ENCODE measurements at places on chromosomes 5 and 9. TPM values are rescaled to one million over a fixed set of nuclear protein-coding genes. Genes with fewer than 3 reads are reported as not detected.

- H3K27ac ChIP-seq = no peak overlapping the region
- no peaks in the 10 kb centered on the region for H3K27me3 ChIP-seq
- H3K4me1 ChIP-seq = no peaks in the 10 kb centered on the region
- H3K36me3 ChIP-seq = no peaks in the 10 kb centered on the region
- DNase-seq = no peak
Observed at GRCh38 chr9:82526577-82526976, 536.4 kb downstream of the RASEF start.

DNA sequence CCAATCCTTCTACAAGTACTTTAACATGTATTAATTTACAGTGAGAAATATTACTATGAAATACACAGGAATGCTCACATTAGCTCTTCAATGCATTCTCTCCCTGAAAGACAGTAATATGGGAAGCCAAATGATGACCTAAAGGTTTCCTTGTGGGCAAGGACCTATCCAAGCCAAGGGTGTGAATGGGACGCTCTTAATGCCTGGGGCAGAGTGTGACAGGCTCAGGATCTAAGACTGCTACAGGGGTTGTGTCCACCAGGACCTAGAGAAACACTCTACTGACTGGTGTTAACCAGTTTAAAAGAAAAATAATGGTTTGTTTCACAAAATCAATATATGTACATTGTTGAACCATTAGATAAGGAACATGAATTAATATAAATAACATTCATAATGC is 158.7 kb downstream of the FGF1 start:
- no peaks in the 10 kb centered on the region for H3K4me1 ChIP-seq
- H3K27me3 ChIP-seq = peaks cover 2% of the 10 kb centered on the region
- no peak overlapping the region for H3K27ac ChIP-seq
- no peaks in the 10 kb centered on the region for H3K36me3 ChIP-seq
- DNase-seq = no peak
- no peak overlapping the region for H3K4me3 ChIP-seq

The SLC6A19 gene
- total RNA-seq = not detected

The PCDHGA4 gene
- not detected for total RNA-seq

The GDF9 gene
- 0.89 TPM for total RNA-seq

DNA sequence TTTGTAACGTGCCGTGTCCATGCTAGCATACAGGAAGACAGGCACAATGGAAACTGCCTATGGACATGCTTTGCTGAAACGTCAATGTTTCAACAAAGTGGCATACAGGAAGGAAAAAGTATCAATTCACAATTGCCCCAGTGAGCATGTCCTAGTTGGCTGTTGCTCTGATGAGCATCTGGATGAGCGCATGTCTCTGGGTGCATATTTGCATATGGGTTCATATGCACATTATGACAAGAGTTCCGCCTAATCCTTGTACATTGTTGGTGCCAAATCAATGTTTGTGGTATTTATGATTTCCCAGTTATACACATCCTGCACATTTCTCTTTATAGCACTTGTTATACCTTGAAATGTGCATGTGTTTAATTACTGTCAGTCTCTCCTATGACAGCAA is 58.5 kb downstream of the BRINP1 start:
- no peak overlapping the region for H3K4me3 ChIP-seq
- H3K27ac ChIP-seq = no peak overlapping the region
- no peak for DNase-seq
- no peaks in the 10 kb centered on the region for H3K36me3 ChIP-seq
- no peaks in the 10 kb centered on the region for H3K4me1 ChIP-seq

DNA sequence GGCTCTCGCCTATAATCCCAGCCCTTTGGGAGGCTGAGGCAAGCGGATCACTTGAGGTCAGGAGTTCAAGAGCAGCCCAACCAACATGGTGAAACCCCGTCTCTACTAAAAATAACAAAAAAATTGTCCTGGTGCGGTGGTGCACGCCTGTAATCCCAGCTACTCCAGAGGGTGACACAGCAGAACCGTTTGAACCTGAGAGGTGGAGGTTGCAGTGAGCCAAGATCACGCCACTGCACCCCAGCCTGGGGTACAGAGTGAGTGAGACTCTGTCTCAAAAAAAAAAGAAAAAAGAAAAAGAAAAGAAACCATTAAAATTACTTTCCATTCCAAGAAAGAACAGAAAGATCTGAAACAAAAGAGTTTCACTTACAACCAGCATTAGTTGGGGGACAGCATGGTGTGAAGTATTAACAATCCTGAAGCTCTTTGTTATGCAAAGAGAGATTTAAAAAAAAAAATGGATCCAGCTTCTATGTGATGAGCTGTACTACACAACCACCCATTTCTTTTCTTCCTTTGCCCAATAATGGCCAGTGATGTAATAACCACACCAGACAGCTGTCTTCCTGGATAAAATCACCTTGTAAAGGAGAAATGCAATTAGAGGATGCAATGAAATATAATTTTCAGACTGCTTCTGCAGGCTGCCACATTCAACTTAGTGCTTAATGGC is 76.9 kb downstream of the MED27 start:
- no peak overlapping the region for H3K27ac ChIP-seq
- DNase-seq = no peak
- H3K4me3 ChIP-seq = no peak overlapping the region
- H3K36me3 ChIP-seq = peaks cover 5% of the 10 kb centered on the region
- H3K27me3 ChIP-seq = no peaks in the 10 kb centered on the region

The SIT1 gene
- total RNA-seq = 202 TPM

The MLLT3 gene
- 74.7 TPM for total RNA-seq

GRCh38 chr9:131270171-131271015 is 5.9 kb downstream of the FAM78A start:
- H3K36me3 ChIP-seq = peaks cover 78% of the 10 kb centered on the region
- H3K4me3 ChIP-seq = peak overlapping the region; percentile 96
- H3K4me1 ChIP-seq = peaks cover 58% of the 10 kb centered on the region
- peak; percentile 68 for DNase-seq

The CARD19 gene
- total RNA-seq = 40.3 TPM

DNA sequence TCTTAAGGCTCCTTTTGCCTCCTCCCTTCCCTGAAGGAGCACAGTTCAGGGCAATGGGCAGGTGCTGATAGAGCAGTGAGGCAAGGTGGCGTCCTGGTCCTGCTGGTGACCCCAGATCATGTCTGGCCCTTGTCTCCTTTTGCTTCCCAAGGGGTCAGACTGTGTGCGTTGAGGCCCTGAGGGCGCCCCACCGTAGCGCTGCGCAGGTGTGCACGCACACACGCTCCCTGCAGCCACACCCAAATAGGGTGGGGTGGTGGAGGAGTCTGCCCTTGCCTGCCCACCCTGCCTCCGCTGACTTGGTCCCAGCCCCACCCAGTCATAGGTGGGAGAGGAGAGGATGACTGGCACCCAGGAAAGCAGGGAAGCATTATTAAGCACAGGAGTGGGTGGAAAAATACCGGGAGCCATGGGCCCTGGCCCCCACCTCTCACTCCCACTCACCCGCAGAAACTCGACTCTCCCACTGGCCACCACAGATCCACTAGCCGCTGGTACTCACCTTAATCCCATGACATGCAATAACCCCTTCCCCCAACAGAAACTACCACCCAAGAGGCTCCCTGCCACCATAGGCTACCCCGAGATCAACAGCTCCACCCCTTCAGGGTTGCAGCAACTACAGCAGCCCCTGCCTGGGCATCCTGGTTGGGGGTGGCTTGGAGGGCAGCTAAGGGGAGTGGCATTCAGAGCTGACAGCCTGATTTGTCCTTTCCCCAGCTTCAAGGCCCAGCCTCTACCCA is 16.7 kb downstream of the PDLIM4 start:
- peaks cover 15% of the 10 kb centered on the region for H3K4me1 ChIP-seq
- no peak overlapping the region for H3K4me3 ChIP-seq
- no peaks in the 10 kb centered on the region for H3K36me3 ChIP-seq
- no peak for DNase-seq

DNA sequence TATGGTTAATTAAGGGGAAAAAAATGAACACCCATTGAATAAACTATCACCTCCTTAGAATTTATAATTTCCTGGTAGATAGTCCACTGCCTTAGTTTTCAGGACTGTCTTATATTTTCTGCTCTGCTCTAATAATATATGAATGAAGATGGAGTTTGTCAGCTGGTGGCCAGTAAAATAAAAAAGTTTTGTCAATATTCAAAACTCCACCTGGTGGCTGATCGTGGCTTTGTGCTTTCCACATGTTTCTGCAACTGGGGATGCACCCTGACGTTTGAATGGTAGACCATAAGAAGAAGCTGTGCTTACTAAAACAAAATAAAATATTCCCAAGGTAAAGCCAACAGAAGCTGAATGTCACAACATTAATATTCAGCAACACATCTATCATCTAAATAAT is 286.6 kb upstream of the IZUMO3 start:
- no peaks in the 10 kb centered on the region for H3K27me3 ChIP-seq
- H3K4me1 ChIP-seq = no peaks in the 10 kb centered on the region
- DNase-seq = no peak
- H3K27ac ChIP-seq = no peak overlapping the region
- H3K4me3 ChIP-seq = no peak overlapping the region

The ADAMTS16 gene
- total RNA-seq = not detected

DNA sequence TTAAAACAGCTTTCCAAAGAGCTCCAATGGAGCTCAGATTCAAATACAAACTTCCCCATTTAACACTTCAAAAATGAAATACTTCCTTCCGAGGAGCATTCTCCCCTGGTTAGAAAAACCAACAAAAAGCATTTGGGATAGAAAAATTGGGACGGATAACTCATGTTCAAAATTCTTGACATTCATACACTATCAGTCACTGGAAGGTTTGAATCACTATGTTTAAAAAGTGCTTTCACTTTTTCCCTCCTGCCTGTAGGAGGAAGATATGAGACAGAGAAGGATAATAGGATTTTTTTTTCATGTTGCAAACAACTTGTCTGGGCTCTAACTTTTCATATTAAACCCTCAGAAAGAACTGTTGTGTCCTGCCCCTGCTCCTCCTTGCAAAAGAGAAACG is 412.0 kb downstream of the ACTL7B start:
- H3K27me3 ChIP-seq = no peaks in the 10 kb centered on the region
- DNase-seq = no peak
- no peak overlapping the region for H3K4me3 ChIP-seq
- H3K36me3 ChIP-seq = no peaks in the 10 kb centered on the region
- no peak overlapping the region for H3K27ac ChIP-seq

The RICTOR gene
- total RNA-seq = 48.5 TPM

The PCDHGB3 gene
- total RNA-seq = not detected

The EXOSC2 gene
- 49.7 TPM for total RNA-seq

DNA sequence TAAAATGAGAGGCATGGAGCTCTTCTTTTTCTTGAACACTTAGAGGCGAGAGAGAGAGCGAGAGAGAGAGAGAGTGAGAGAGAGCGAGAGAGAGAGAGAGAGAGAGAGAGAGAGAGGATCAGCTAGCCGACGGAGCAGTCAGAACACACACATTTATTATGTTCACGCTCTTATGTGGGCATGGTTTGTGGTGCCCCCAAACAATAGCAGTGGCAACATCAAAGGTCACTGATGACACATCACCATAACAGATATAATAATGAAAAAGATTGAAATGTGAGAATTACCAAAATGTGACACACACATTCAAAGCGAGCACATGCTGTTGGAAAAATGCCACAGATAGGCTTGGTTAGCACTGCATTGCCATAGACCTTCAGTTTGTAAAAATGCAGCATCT is 116.1 kb downstream of the KDM4C start:
- peaks cover 35% of the 10 kb centered on the region for H3K36me3 ChIP-seq
- no peak overlapping the region for H3K4me3 ChIP-seq
- H3K4me1 ChIP-seq = peaks cover 11% of the 10 kb centered on the region
- DNase-seq = no peak
- H3K27me3 ChIP-seq = no peaks in the 10 kb centered on the region

The OR1J2 gene
- not detected for total RNA-seq

The SMC2 gene
- 85.9 TPM for total RNA-seq

DNA sequence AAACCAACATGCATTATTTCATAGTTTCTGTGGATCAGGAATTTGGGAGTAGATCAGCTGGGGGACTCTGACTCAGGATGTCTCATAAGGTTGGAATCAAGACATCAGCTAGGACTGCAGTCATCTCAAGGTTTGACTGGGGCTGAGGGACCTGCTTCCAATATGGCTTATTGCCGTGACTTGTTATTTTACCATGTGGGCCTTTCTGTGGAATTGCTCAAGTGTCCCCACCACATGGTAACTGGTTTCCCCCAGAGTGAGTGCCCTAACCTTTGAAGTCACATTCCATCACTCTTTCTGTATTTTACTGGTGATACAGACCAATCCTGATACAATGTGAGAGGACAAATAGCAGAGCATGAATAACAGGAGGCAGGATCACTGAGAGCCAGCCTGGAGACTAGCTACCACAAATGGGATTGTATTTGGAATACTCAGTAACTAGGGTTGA is 70.2 kb upstream of the ELL2 start:
- H3K36me3 ChIP-seq = no peaks in the 10 kb centered on the region
- no peak overlapping the region for H3K4me3 ChIP-seq
- DNase-seq = no peak
- H3K4me1 ChIP-seq = no peaks in the 10 kb centered on the region

DNA sequence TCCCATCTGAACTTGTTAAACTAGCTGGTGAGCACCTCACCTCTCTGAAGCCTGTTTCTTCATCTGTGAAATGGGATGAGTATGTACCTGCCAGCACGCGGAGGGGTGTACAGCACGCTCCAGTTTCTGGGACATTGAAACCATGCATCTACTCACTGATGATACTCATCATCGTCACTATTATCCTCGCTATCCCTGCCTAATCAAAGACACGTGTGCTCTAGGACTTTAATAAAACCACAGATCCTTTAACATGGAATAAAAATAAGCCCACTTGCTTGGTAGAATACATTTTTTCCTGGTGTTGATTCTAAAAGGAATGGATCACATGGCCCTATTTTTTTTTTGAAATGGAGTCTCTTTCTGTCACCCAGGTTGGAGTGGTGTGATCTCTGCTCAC is 37.3 kb upstream of the POMT1 start:
- no peak for DNase-seq
- H3K4me3 ChIP-seq = no peak overlapping the region
- no peak overlapping the region for H3K27ac ChIP-seq
- no peaks in the 10 kb centered on the region for H3K27me3 ChIP-seq

- H3K27ac ChIP-seq = no peak overlapping the region
- H3K27me3 ChIP-seq = peaks cover 3% of the 10 kb centered on the region
- H3K4me3 ChIP-seq = no peak overlapping the region
Observed at GRCh38 chr9:93230185-93230584, 46.2 kb downstream of the WNK2 start.

- H3K27me3 ChIP-seq = peaks cover 3% of the 10 kb centered on the region
- no peak for DNase-seq
- H3K4me1 ChIP-seq = peaks cover 16% of the 10 kb centered on the region
- H3K4me3 ChIP-seq = no peak overlapping the region
- H3K36me3 ChIP-seq = no peaks in the 10 kb centered on the region
- H3K27ac ChIP-seq = no peak overlapping the region
Observed at GRCh38 chr5:143440448-143441115, 37.1 kb upstream of the NR3C1 start.

The SAPCD2 gene
- 40.6 TPM for total RNA-seq

All from activated CD4-positive, alpha-beta T cell treated with anti-CD3 and anti-CD28 coated beads, Interleukin-2, amount 10 ng/mL, durations not matched to agents 7 days and 5 days (primary cell).